Vein endothelial cell (primary cell): ENCODE measurements at places on chromosomes 1 and 21. TPM values are rescaled to one million over a fixed set of nuclear protein-coding genes. Genes with fewer than 3 reads are reported as not detected.

The OR2G6 gene
- not detected in 2 replicates for total RNA-seq

The PRR9 gene
- not detected in 2 replicates for total RNA-seq

The ETNK2 gene
- 16.8 and 30.4 TPM in 2 replicates for total RNA-seq

The TFF2 gene
- total RNA-seq: not detected in 2 replicates

The SPRR4 gene
- not detected in 2 replicates for total RNA-seq
